ENCODE measurements at places on chromosomes 2 and 18.

- peak; percentile 84 for DNase-seq
Measured at GRCh38 chr2:33496150-33496549, 19.7 kb downstream of the RASGRP3 start.

DNA sequence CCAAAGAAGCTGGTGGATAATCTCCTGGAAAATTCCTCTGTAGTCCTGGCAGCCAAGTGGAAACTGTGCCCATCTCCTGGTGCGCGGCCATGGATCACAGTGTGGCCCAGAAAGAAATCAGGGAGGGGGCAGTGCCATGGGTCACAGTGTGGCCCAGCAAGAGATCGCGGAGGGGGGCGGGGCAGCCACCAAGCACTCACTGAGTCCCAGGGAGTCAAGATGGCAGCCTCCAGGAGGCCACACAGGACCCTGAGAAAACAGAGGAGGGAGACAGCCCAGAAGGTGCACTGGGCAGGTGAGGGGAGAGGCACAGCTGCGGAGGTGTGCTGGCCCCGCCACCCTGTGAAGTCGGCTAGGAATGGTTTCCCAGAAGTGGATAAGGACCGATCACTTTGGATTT, 8.1 kb upstream of the ATP6V1B1 start:
- no peak for DNase-seq

DNA sequence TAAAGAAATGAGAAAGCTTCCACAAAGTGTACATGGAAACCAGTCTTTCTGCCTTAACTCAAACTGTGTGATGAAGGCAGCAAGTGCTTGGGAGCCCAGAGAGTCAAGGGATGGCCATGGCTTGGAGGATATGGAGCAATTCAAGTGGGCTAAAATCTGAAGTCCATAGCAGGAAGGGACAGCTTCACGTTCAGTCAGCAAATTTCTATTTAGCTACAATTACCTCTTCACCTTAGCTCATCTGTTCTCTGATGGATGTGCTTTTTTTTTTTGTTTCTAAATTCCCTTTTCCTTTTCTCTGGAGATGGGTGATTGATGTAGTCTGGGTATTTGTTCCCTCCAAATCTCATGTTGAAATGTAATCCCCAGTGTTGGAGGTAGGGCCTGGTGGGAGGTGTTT, 4.9 kb upstream of the IL1A start:
- DNase-seq = no peak

GRCh38 chr18:7608174-7608550, 41.0 kb downstream of the PTPRM start:
- peak; percentile 52 for DNase-seq

- no peak for DNase-seq
Measured at GRCh38 chr2:29072251-29072650, 2.1 kb downstream of the PCARE start.

GRCh38 chr18:36212301-36213171, 25.2 kb downstream of the MOCOS start:
- peak; percentile 3 for DNase-seq

- DNase-seq = no peak
Measured at GRCh38 chr2:57934659-57935058, 111.9 kb upstream of the VRK2 start.

GRCh38 chr2:76639171-76639680, 883.0 kb downstream of the LRRTM4 start:
- DNase-seq = no peak

- DNase-seq = peak; percentile 80
Measured at GRCh38 chr2:10057231-10058107, 14.1 kb downstream of the KLF11 start.

Measured in AG10803 (cell line).